ENCODE measurements at places on chromosomes 1 and 21.

GRCh38 chr1:159009704-159010361, at the start of gene IFI16:
IFI16 (plus strand) TSS chr1:159009907; CDS start chr1:159014681, 4,774 bp downstream.
- peak; percentile 68 for DNase-seq

DNA sequence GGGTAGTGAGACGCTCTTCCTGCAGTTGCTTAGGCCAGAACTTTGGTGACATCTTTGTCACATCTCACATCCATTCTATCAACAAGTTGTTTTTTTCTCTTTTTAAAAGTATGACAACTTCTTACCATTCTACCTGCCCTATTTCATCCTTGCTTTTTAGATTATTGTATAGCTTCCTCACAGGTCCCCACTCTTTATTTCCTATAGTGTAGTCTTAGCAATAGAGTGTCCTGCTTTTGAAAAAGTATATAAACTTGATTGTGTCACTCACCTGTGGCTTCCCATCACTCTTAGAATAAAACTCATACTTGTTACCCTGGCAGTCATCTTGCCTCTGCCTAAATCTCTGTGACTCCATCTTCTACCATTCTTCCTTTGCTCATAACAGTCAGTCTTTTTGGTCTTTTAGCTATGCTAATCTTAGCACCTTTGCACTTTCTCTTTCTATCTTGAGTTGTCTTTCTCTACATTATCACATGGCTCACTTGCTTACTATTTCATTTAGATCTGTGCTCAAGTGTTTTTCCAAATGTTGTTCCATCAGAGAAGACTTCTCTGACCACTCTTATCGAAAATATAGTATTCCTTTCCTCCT, 9.5 kb downstream of the CDC73 start:
- DNase-seq = no peak

- peak; percentile 14 for DNase-seq
Observed at GRCh38 chr1:66371233-66372005, 162.5 kb upstream of the SGIP1 start.

GRCh38 chr1:68542586-68542985, 45.7 kb upstream of the DEPDC1 start:
- no peak for DNase-seq

- peak; percentile 47 for DNase-seq
Observed at GRCh38 chr1:1371364-1371745, 3.7 kb downstream of the AURKAIP1 start.

DNA sequence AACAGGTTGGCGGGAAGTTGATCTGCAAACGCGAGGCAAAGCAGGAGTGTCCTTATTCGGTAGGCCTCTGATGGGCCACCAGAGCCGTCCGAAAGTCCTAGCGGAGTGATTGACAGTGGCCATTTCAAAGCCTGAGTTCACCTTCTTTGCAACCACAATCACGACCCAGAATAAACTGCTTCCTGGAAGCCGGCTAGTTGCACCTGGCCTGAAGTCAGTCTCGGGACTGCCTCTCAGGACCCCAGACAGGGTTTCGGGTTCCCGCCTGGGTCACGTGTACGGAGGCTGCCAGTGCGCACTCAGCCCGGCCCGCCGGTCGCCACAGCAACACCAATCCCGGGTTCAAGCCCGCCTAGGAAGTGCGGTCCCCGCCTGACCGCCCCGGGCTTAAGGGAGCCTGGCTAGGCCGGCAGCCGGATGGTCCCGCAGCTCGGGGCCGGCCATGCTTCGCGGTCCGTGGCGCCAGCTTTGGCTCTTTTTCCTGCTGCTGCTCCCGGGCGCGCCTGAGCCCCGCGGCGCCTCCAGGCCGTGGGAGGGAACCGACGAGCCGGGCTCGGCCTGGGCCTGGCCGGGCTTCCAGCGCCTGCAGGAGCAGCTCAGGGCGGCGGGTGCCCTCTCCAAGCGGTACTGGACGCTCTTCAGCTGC, at the start of gene TOR3A:
TSS of gene TOR3A (plus strand) at position 384 of the 646 bp plus-strand sequence. CDS start at position 443, 59 bp downstream.
- DNase-seq = peak; percentile 85

DNA sequence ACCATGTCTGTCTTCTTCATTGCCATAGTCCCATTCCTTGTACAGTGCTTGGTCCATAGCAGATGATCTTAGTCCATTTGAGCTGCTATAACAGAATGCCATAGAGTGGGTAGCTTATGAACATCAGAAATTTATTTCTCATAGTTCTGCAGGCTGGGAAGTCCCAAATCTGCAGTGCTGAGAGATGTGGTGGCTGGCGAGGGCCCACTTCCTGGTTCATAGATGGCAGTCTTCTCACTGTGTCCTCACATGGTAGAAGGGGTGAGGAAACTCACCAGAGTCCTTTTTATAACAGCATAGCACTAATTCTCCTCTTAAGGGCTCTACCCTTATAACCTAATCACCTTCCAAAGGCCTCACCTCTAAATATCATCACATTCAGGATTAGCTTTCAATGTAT, 23.1 kb upstream of the RAP1A start:
- peak; percentile 62 for DNase-seq

- DNase-seq = peak; percentile 67
Observed at GRCh38 chr1:41891199-41891896, 27.4 kb downstream of the HIVEP3 start.

GRCh38 chr1:118997225-118997624, 9.1 kb upstream of the TBX15 start:
- DNase-seq = no peak

GRCh38 chr1:52792036-52792435, 50.5 kb upstream of the ZYG11A start:
- DNase-seq = no peak

- DNase-seq = no peak
Observed at GRCh38 chr1:218498056-218498938, 153.2 kb downstream of the TGFB2 start.

GRCh38 chr1:9883585-9884449, 26.3 kb downstream of the CTNNBIP1 start:
- no peak for DNase-seq

DNA sequence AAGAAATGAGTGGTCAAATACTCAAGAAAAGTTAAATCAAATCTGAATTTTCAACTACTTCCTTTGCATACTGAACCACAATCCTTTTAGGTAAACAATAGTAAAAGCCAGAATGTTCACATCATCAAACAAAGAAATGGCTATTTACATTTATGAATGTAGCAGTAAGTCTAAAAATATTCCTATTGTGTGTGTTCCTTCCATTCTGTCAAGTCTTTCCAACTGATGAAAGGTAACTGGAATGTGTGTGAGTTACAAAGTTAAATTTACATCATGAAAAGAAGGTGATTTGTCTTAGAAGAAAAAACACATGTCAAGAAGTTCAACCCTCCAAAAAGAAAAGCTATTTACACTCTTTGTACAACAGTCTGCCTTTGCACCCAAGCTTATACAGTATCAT, 203.1 kb downstream of the SIPA1L2 start:
- DNase-seq = no peak

DNA sequence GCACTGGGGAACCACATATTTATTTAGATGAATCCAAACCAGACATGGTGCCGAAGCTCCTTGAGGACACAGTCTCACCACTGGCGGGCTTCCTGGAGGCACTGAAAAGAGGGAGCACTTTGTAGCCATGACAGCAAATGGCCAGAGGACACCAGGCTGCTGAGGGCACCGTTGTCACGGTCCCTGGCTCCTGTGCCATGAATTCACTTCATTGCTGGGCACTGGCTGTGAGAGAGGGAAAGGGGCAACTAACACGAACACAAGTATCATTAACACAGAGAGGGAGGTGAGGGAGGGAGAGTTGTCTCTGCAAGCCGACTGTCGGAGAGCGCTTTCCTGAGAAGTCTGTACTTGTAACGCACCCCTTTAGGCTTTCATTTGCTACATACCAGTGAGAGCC, 9.4 kb upstream of the PSRC1 start:
- no peak for DNase-seq

GRCh38 chr1:201299968-201300367, 16.7 kb downstream of the PKP1 start:
- no peak for DNase-seq

DNA sequence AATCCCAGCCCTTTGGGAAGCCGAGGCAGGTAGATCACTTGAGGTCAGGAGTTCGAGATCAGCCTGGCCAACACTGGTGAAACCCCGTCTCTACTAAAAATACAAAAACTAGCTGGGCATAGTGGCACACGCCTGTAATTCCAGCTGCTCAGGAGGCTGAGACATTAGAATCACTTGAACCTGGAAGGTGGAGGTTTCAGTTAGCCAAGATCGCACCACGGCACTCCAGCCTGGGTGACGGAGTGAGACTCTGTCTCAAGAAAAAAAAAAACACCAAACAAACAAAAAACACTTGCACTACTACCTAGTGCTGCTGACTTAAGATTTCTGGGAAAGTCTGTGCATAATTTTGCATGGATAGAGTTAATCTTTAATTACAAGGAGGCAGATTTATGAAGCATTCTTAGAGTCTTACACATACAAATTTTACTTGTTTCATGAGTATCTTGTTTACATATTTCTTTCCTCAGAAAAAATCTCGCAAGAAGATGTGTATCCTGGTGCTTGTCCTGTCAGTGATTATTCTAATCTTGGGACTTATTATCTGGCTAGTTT, 8.7 kb upstream of the PPP1R8 start:
- DNase-seq = no peak

GRCh38 chr1:71269818-71270217, 189.0 kb upstream of the ZRANB2 start:
- DNase-seq = no peak

DNA sequence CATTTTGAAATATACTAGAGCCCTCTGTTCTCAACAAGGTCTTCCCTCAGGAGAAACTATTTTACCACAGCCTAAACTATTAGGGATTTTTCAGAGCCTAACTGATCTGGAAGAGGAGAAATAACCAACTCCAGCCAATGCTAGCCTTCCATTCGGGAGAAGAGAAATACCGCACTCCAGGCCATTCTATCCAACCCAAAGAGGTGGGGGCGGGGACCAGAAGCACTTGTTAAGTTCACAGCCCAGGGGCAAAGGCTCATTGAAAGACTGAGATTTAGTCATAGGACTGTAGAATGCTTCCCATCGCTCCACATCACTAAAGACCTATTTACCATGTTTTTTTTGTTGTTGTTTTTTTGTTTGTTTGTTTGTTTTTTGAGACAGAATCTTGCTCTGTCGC, 35.4 kb upstream of the SLFNL1 start:
- no peak for DNase-seq

DNA sequence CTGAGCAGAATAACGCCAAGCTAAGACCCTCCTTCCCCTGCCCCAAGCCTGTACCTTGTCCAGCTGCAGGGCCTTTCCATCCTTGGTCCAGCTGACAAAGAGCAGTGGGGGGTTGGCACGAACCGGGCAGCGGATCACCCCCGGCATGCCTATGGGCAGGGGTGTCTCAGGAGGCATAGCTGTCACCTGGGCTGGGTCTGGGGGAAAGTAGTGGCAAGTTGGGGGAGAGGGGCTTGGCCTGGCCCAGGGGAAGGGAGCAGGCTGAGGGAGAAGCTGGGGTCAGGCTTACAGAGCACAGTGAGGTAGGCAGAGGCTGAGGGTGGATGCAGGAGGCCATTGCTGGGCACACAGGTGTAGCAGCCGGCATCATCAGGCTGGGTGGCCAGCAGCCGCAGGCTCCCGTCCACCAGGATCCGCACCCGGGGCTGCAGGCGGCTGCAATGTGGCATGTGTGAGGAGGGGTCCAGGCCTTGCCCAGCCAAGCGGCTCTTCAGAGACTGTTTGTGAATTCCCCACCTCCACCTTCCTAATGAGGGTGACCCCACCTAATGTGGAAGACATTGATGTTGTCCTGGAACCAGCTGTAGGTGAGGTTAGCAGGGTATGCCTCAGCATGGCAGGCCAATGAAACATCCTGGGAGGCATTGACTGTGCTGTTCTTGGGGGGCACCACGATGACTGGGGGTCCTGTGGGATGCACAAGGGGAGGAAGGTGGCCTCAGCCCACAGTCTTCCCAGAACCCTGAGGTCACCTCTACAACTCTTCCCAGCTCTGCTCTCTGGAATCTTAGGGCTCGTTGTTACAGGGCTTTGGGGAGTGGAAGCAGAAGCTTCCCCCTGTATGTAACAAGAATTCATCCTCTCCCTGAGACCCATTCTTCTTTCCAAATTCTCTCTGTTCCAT, 9.1 kb upstream of the TAGLN2 start:
- DNase-seq = no peak

GRCh38 chr1:199204231-199204630, 565.4 kb downstream of the PTPRC start:
- DNase-seq = no peak

- no peak for DNase-seq
Observed at GRCh38 chr21:42056996-42057689, 14.0 kb upstream of the UMODL1 start.

DNA sequence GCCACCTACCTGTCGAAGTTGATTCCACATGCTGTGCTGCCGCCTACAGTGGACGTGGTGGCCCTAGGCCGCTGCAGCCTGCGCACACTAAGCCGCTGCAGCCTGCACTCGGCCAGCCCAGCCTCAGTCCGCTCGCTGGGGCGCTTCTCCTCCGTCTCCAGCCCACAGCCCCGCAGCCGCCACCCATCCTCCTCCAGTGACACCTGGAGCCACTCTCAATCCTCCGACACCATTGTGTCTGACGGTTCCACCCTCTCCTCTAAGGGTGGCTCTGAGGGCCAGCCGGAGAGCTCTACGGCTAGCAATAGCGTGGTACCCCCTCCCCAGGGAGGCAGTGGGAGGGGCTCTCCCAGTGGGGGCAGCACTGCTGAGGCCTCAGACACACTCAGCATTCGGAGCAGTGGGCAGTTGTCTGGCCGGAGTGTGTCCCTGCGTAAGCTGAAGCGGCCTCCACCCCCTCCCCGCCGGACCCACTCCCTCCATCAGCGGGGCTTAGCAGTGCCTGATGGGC, 46.9 kb downstream of the YARS1 start:
- no peak for DNase-seq
